ENCODE measurements at places on chromosomes 2 and 18. TPM values are rescaled to one million over a fixed set of nuclear protein-coding genes. Genes with fewer than 3 reads are reported as not detected.

RRM2 gene
- total RNA-seq = 1.4 TPM

DNA sequence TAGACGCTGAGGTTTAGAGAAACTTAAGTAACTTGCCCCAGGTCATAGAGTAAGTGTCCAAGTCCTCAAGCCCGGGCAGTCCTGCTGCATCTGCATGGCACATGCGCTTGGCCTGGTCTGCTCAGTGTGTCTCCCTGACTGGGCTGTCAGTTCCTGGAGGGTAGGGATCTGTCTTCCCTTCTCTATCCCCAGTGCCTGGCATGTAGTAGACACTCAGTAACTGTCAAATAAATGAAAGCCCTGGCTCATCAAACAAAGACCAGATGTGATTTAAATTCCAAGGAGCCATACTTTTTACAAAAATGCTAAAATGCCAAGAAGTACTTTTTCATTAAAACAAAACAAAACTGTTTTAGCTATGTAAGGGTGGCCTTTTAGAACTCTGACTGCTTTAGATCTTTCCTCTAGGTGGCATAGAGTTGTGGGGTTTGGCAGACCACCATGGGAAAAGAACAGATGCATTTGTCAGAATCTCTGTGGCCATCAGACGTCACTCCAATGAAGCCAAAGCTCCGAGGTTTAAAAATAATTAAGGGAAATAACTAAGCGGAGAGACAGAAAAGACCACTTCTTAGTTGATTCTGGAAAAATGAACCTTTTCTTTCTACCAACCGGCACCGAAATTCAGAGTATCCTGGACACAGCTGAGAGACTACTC lies 34.0 kb downstream of the EPAS1 start:
- no peak overlapping the region for H3K4me3 ChIP-seq
- no peaks in the 10 kb centered on the region for H3K27me3 ChIP-seq
- DNase-seq = no peak

- no peak overlapping the region for H3K27ac ChIP-seq
- DNase-seq = no peak
- no peaks in the 10 kb centered on the region for H3K4me1 ChIP-seq
- no peaks in the 10 kb centered on the region for H3K36me3 ChIP-seq
Observed at GRCh38 chr18:4352746-4353551, 102.2 kb downstream of the DLGAP1 start.

TRIM43 gene
- total RNA-seq = not detected

DNA sequence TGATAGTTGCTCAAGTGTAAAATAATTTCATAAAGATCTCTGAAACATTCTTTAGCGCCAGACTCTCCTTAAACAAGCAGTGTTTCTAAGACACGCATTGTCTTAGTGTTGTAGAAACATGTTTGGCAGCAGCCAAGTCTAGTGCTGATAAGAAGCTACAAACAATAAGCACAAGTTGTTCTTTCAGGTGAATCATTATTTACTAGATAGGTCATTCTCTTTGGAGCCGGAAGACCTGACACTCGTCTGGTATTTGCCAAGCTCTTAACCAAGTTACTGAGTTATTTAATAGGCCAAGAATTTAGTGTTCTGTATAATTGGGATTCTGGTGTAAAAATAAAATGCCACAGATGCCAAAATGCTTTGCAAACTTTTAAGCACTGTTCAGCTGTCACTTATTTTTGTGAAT lies 852.1 kb downstream of the CPS1 start:
- no peaks in the 10 kb centered on the region for H3K27me3 ChIP-seq
- H3K36me3 ChIP-seq = no peaks in the 10 kb centered on the region
- H3K27ac ChIP-seq = no peak overlapping the region
- no peak for DNase-seq

DNA sequence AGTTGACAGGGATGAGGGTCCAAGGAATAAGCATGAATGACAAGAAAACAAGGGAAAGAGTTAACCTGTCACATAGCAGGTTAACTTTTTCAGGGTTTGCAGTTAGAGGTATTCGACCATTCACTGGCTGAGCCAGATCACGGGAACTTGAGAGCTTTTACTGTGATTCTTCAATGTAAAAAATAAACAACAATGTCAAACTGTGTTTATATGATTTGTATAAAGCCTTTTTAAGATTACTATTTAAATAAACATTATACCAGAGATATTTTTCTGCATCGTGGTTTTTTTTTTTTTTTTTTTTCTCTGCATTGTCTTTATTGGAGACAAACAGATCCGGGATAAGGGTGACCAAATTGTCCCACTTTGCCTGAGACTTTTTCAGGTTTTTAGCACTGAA lies 115.6 kb downstream of the NRP2 start:
- H3K4me1 ChIP-seq = no peaks in the 10 kb centered on the region
- no peaks in the 10 kb centered on the region for H3K36me3 ChIP-seq
- no peak for DNase-seq
- H3K4me3 ChIP-seq = no peak overlapping the region
- no peaks in the 10 kb centered on the region for H3K27me3 ChIP-seq

GRCh38 chr18:78405763-78406162 lies 573.9 kb upstream of the SALL3 start:
- H3K27ac ChIP-seq = no peak overlapping the region
- H3K4me1 ChIP-seq = no peaks in the 10 kb centered on the region
- H3K27me3 ChIP-seq = no peaks in the 10 kb centered on the region
- no peak for DNase-seq

- H3K4me3 ChIP-seq = no peak overlapping the region
- peaks cover 58% of the 10 kb centered on the region for H3K36me3 ChIP-seq
- H3K27ac ChIP-seq = no peak overlapping the region
- no peaks in the 10 kb centered on the region for H3K27me3 ChIP-seq
Observed at GRCh38 chr2:85390941-85391669, 19.1 kb downstream of the CAPG start.
